ENCODE measurements at places on chromosomes 2 and 18.

- DNase-seq, result no peak
Measured at GRCh38 chr18:66317243-66318090, 286.4 kb downstream of the CDH19 start.

DNA sequence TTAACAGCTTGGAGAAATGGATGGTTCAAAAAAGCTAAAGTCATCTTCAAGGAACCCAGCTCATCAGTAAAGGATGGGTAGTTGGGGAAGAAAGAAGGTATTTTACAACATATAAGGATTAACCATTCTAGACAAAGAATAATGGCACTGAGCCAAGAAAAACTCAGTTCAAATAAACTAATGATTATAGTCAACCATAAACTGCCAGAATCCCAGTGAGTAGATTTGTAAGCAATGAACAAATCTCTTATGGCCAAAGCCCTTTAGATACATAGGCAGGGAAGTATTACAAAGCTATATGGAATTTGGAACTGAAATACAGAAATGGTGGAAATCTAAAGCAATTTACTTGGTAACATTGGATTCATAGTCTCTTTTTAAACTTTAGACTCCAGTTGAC lies 92.4 kb upstream of the ZFP36L2 start:
- no peak for DNase-seq

DNA sequence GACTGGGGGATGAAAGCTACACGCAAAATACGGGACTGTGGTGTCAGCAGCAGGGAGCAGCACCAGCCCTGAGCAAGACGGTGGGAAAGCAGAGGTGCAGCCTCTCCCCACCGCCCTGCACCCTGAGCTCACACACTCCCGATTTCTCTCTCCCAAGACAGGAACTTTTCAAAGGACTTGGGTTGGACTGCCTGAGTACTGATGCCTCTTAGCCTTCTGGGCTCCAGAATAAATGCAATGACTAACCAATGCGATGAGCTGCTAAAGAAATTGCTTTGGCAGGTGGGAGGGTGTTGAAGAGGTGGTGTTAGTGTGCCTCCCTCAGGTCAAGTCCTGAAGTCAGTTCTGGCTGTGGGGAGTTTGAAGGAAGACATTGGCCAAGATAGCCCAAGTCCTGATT lies 9.6 kb downstream of the TRIM54 start:
- DNase-seq, result no peak

- no peak for DNase-seq
Measured at GRCh38 chr2:150274108-150274507, 213.4 kb downstream of the RND3 start.

DNA sequence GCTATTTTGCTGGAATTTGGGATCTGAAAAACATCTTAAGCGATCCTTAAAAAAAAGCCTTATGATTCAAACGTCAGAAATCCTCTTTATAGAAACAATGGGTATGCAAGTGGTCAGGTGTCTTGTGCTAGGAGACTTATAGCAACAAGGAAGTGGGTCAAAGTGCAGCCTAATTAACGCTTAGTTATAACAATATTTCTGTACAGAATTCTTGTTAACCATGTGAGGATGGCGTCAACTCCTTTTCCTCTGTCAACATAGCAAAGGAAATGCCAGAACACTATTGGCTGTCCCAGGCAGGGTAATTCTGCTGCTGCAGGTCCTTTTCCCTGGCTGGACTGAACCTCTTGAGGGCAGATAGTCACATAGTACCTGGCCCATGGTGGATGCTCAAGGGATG lies 189.4 kb downstream of the MSH2 start:
- no peak for DNase-seq

- no peak for DNase-seq
Measured at GRCh38 chr2:150459281-150459680, 28.2 kb downstream of the RND3 start.

DNA sequence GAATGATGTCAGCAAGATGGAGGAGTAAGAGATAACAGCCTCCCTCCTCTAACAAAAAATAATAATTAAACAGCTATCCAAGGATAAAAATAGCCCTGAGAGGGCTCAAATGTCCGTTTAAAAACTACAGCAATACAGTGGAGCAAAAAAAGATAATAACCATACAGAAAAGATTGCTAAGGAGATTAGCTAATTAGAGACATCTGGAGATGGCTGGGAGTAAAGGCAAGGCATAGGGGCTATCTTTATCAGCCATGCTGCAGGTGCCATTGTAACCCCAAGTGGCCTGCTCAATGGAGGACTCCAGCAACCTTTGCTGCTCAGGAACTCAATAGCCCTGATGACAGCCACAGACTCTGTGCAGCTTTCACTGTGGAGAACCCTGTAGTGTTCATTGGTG lies 42.7 kb downstream of the MDH1 start:
- DNase-seq, result no peak

DNA sequence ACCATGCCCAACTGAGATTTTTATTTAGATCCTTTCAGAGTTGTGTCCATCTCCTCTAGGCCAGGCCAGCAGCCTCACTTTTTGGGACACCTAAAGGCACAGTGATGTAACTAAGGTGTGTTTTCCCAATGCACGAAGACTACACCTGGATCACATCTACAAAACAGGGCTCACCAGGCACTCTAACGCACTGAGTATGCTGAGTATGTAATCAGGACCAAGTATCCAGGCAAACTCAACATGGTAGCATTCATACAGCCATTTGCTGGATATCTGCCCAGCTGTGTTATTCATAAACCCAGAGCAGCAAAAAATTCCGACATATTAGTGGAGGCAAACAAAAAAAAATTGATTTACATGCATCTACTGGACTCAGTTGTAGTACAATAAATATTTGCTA lies 33.8 kb downstream of the LPIN2 start:
- no peak for DNase-seq
